ENCODE measurements at places on chromosomes 12 and 14. TPM values are rescaled to one million over a fixed set of nuclear protein-coding genes. Genes with fewer than 3 reads are reported as not detected.

The JPH4 gene
- total RNA-seq: not detected

The TEDC1 gene
- total RNA-seq: 2.6 TPM

The TRHDE gene
- total RNA-seq: 32.8 TPM

The TTC9 gene
- total RNA-seq: 1.7 TPM

The ZNF891 gene
- total RNA-seq: 0.85 TPM

The ENDOU gene
- total RNA-seq: under 0.01 TPM

The TBPL2 gene
- not detected for total RNA-seq

The TMEM132C gene
- total RNA-seq: not detected

The OR11H6 gene
- not detected for total RNA-seq

The IL23A gene
- total RNA-seq: not detected

The CD163L1 gene
- total RNA-seq: 2.1 TPM

The GPX2 gene
- total RNA-seq: not detected

The ACVRL1 gene
- total RNA-seq: 78.0 TPM

The SYCP3 gene
- 0.16 TPM for total RNA-seq

The COX14 gene
- 23.9 TPM for total RNA-seq

The LRP6 gene
- 39.3 TPM for total RNA-seq

All from hair follicle dermal papilla cell (primary cell).